Endothelial cell (in vitro differentiated cells): ENCODE measurements at places on chromosomes 6 and 20. TPM values are rescaled to one million over a fixed set of nuclear protein-coding genes. Genes with fewer than 3 reads are reported as not detected.

- no peak for DNase-seq
Observed at GRCh38 chr20:44701858-44702256, 13.3 kb upstream of the CCN5 start.

The HAO1 gene
- not detected for total RNA-seq

DNA sequence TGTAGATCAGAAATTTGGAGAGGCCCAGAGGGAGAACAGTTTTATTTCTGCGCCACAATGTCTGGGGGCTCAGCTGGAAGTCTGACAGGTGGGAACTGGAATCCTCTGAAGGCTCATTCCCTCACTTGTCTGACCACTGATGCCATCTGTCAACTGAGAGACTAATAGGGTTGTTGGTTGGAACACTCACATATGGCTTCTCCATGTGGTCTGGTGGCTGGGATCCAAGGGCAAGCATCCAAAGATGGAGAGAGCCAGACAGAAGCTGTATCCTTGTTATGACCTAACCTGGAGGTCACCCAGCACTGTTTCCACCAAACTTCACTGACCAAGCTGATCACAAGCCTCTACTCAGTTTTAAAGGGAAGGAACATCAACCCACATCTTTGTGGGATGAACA lies 117.9 kb upstream of the AKAP12 start:
- no peak for DNase-seq

The NAPB gene
- 9.6 TPM for total RNA-seq

The HSPA1L gene
- total RNA-seq = 0.82 TPM

The DEFB127 gene
- total RNA-seq = not detected

The KIAA0408 gene
- total RNA-seq = 6.4 TPM

DNA sequence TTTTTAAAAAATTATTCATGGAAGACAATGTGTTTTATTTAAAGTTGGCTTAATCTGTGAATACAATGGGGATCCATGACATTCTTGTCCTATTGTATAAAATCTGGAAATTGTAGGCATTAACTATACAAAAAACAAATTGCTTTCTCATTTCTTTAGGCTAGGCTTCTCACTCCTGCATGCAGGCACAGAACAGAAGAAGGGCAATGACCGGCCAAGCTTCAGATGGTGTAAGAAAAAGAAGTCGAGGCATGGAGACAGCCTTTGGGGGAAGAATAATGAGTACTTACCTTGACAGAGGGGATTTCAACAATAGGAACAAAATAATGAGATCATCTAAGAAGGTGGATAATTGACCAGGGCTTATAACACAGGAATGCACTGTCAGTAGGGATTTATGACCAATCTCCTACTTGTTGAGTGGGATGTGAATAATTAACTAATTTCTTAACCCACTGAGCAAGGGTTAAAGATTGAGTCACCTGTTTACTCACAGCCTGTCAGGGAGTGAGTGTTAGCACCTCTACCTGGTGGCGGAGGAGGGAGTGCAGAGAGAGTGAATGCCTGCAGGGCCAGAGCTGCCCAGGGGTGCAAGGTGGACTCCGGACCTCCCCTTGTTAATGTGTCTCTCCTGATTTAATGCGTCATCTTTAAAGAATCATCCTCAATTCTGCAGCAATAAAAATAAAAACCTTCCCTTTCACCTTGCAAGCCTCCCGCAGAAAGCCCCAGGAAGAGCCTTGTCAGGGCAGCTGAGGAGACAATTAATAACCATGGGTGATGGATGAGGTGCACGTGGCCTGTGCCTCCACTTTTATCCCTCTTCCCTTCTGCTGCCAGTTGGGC lies 3.9 kb downstream of the SLC22A2 start:
- no peak for DNase-seq

- no peak for DNase-seq
Observed at GRCh38 chr20:38354227-38354626, 7.9 kb downstream of the LBP start.

DNA sequence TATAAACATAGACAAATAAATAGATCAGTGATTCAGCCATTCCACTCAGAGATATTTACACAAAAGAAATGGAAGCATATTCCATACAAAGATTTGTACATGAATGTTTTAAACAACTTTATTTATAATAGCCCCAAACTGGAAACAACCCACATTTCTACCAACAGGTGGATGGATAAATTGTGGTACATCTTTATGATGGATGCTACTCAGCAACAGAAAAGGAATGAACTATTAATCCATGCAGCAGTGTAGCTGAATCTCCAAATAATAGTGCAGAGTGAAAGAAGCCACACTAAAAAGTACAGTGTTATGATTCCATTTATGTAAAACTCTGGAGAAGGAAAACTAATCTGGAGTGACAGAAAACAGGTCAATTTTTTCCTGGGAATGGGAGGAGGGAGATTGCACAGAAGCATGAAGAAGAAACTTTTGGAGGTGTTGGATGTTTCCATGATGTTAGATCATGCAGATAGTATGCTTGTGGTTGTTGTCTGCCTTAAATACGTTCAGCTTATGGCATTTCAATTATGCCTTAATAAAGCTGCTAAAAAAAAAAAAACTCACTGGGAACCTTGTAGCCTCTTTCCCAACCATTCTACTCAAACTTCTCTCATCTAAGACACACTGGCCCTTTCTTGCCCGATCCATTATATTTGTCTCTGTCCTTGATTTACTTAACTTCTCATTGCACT lies 100.9 kb downstream of the PPP1R14C start:
- no peak for DNase-seq

- DNase-seq = no peak
Observed at GRCh38 chr20:53574819-53575218, 18.8 kb downstream of the ZNF217 start.

The HDDC2 gene
- total RNA-seq = 18.4 TPM

The NUP153 gene
- total RNA-seq = 39.0 TPM

The MANEA gene
- 7.5 TPM for total RNA-seq

DNA sequence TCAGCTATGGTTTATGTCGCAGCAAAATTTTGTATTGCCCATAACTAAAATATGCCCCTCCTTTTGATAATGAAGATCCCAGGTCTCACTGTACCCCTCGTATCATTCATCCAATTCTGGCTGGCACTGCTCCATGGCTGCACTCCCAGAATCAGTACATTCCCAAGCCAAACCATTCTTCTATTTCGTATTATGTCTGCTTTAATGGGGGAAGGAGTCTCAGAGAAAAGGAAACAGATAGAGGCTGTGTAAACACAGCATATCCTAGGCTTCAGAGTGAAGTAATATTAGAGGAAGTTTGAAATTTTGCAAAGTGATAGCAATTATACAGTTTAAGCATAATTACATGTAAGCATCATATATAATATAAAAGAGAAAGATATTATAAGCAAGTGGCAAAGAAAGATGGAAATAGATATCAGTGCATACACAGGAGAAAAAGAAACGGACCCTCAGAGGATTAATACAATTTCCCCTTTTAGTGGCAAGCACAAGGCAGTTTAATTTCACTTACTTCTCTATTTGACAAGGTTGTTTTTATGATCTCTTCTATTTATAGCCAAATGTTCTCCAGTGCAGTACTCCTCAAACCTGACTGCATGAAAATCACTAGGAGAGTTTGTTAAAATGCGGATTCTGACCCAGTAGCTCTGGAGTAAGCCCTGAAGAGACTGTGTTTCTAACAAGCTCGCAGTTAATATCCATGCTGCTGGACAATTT lies 56.5 kb upstream of the TENT5A start:
- DNase-seq = no peak

The C20orf144 gene
- total RNA-seq = not detected

The TBC1D32 gene
- total RNA-seq = 12.2 TPM

GRCh38 chr20:56805966-56806365 lies 176.9 kb downstream of the TFAP2C start:
- DNase-seq = no peak

GRCh38 chr20:4328541-4328940 lies 313.2 kb upstream of the RNF24 start:
- DNase-seq = no peak

GRCh38 chr6:122930252-122931180 lies 65.5 kb upstream of the CLVS2 start:
- DNase-seq = no peak

DNA sequence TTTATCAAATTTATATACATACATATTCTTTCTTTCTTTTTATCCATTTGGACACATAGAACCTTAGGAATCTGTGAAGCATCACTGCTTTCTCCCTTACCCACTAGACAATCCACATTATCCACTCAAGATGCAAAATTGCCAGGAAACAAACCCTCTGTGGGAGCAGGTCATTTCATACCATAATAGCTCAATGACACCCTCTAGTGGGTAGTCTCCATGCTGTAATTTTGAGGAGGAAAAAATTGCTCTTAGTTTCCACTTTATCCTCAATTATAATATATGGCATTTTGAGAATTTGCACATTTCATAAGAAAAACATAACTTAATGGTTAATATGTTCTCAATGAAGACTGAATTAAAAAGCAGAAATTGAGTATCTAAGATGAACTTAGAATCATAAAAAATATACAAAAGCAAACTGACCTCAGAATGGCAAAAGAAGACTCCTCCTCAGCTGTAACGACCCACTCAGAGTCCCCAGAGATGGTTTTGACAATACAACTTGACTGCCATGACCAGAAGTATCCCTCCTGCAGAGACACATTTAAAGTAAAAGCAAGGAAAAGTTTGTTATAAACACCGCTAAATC lies 164.1 kb downstream of the FRK start:
- peak; percentile 24 for DNase-seq

The LY6G6F gene
- total RNA-seq = not detected

DNA sequence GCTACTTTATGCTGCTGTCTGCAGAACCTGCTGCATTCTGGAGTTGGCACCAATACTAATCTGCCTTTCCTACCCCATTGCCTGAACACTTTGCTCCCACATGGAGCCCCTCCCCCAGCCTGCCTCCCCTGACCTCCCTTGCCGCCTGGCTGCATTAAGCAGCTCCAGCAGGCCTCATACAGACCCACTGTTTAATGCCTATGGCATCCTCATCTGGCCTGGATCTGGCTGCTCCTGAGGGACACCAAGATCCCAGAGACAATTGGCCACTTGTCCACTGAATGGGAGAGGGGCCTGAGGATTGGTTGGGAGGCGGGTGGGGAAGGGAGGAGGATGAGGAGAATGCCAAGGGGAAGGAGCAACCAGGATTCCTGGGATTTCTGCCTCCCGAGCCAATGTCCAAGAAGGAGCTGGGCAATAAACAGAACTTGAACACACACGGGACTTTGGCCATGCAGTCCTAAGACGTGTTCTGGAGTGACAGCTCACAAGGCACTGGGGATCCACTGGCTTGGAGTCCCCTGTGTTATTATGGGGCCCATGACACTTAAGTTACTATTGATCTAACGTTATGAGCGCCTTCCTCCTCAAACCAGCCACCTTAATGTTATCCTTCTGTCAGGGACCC lies 10.4 kb upstream of the KCNK5 start:
- DNase-seq = no peak

The VGLL2 gene
- 0.77 TPM for total RNA-seq

DNA sequence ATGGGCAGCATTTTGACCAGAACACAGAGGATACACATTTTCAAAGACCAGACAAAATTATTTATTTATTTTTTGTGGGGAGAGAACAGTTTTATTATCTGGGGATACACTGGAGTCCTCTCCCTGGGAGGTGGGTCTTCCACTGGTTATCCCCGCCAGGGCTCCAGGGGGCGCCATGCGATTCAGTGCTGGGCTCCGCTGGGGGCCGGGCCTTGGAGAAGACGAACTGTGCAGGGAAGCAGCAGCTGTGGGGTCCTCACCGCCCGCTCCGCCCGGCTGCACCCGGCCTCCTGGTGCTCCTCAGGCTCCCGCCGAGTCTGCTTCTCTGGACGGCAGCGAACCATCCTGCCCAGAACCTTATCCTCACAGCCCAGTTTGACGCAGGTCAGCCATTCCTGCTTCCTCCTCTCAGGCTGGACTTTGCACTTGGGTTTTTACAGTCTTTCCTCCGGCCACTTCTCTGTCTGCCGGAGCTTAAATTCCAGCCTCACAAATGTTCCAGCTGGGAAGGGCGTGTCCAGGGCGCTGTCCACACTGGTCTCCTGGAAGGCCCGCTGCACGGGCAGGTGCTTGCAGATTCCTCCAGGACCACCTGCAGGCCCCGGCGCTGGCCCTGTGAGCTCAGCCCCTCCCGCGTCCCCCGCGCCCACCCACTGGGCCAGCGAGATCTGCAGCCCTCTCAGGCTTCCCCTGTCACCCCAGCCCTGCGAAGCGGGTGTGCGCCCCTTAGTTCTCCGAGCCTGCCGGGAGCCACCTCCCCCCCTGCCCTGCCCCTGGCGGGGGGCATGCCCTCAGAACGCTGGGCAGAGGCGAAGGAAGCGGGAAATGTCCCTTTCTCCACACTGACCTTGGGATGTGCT lies 1830.0 kb upstream of the DEFB115 start:
- no peak for DNase-seq

The TREML1 gene
- 2.3 TPM for total RNA-seq

DNA sequence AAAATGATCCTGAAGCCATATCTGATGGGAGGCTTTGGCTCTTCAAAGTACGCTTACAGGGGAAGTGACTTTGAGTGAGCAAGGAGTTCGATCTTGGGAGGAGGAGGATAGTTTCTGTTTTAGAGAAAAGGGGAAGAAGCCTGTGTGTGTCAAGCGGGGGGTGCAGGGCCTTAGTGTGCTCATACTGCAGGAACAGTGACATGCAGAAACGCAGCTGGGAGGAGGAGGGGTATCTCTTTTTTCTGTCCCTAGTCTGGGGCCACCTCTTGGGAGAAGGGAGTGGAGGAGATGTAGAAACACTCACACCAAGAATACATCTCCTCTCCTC lies 19.8 kb downstream of the SIRPD start:
- DNase-seq = no peak

The MED20 gene
- total RNA-seq = 39.4 TPM

- no peak for DNase-seq
Observed at GRCh38 chr6:113829696-113830045, 27.5 kb upstream of the MARCKS start.

- no peak for DNase-seq
Observed at GRCh38 chr6:37612475-37612874, 85.2 kb downstream of the MDGA1 start.

DNA sequence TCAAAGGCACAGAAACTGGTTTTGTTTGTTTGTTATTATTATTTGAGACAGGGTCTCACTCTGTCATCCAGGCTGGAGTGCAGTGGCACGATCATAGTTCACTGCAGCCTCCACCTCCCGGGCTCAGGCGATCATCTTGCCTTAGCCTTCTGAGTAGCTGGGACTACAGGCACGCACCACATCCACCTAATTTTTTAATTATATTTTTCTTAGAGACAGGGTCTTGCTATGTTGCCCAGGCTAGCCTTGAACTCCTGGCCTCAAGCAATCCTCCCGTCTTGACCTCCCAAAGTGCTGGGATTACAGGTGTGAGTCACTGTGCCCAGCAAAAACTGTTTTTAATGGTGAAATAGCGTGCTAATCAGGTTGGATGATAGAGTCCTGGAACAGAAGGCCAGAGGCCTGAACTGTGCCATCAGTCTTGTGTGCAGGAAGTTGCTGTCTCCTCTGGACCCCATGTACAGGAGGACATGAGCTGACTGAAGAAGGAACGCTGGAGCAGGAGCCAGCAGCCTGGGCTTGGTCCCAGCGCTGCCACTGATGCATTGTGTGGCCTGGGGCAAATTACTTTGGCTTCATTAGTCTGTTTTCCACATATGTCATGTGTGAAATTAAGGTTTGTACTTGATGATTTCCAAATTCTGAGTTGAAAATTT lies 4.9 kb downstream of the TM9SF4 start:
- no peak for DNase-seq
